GM04504 (cell line): ENCODE measurements at places on chromosomes 2 and 18.

DNA sequence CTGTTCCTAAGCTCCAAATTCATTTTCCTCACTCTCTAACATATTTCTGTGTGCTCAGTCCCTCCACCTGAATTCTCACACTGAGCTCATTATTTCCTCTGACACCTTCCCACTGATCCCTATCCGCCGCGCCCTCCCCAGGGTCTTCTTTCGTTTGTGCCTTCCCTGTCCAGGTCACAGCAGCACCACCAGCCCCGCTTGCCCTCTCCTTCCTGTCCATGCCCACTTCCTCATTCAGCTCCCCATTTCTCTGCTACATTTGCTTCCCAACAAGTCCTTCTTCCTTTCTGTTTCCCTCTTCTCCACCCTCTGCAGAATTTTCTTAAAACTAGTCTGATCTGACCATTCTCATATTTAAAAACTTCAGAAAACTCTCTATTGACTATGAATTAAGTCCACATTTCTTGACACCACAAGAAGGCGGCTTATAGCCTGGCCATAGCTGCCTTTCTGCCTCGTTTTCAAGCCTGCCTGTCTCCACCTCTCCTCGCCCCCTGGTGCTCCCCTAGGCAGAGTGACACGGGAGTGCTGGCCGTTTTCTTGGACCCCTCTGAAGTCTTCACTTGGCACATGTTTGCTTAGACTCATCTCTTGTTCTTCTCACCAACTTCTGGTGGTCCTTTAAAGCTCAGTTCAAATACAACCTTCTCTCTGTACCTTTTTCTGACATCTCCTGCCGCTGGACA is 138.7 kb upstream of the BOD1L2 start:
- no peak for DNase-seq

GRCh38 chr18:39596221-39596620 is 2030.6 kb upstream of the CELF4 start:
- DNase-seq = no peak

- no peak for DNase-seq
Observed at GRCh38 chr2:238238766-238239542, 884 bp downstream of the HES6 start.

DNA sequence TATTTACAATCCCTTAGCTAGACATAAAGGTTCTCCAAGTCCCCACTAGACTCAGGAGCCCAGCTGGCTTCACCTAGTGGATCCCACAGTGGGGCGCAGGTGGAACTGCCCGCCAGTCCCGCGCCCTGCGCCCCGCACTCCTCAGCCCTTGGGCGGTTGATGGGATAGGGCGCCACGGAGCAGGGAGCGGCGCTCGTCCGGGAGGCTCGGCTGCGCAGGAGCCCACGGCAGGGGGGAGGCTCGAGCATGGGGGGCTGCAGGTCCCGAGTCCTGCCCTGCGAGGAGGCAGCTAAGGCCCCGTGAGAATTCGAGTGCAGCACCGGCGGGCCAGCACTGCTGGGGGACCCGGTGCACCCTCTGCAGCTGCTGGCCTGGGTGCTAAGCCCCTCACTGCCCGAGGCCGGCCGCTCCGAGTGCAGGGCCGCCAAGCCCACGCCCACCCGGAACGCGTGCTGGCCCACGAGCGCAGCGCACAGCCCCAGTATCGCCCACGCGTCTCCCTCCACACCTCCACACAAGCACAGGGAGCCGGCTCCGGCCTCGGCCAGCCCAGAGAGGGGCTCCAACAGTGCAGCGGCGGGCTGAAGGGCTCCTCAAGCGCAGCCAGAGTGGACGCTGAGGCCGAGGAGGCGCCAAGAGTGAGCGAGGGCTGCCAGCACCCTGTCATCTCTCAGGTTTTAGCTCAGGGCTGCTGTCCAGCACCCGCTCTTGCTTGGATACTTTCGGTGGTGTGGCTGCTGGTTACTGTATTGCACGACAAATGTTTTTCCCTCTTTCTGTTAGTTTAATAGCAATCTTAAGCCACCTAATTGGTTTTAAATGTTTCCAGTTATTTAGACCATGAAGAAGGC is 83.8 kb upstream of the LDLRAD4 start:
- DNase-seq = no peak

DNA sequence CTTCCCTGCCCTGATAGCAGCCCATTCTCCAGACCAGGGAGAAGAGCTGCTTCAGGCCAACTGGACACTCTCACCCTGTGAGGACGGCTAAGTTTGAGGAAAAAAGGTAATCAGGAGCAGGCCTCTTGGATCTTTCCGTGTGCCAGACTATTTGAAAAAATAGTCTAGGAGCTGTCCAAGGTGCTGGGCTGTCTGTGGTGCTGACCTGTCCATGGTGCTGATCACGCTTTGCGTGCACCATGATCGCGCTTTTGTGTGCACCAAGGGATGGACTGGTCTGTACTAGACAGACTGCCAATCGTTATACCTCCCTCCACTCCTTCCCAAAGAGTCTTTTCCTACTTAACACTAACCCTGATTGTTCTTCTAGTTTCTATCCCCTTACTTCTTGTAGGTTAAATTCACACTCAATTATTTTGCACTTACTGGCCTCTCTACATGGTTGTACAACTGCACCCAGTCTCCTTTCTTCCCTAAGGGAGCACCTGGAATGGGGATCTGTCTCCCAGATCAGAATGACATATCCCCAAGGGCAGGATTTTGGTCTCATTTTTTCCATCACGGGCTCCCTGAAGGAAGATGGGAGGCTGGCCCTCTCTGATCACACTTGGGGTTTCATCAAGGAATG is 295.4 kb downstream of the CELF4 start:
- DNase-seq = peak; percentile 14

DNA sequence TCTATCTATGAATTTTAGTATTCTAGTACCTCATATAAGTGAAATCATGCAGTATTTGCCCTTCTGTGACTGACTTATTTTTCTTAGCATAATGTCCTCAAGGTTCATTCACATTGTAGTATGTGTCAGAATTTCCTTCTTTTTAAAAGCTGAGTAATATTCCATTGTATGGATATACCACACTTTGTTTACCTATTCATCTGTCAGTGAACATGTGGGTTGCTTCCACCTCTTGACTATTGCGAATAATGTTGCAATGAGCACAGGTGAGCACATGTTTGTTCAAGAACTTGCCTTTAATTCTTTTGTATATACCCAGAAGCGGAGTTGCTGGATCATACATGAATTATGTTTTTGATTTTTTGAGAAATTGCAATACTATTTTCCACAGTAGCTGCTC is 187.4 kb upstream of the RBMS1 start:
- no peak for DNase-seq

GRCh38 chr18:24054130-24054529 is 39.6 kb downstream of the TTC39C start:
- DNase-seq = peak; percentile 43

- no peak for DNase-seq
Observed at GRCh38 chr2:170145191-170145590, 32.8 kb upstream of the MYO3B start.

GRCh38 chr2:187581125-187581896 is 27.1 kb upstream of the TFPI start:
- no peak for DNase-seq

- no peak for DNase-seq
Observed at GRCh38 chr18:42011053-42011452, 56.0 kb downstream of the PIK3C3 start.

- no peak for DNase-seq
Observed at GRCh38 chr18:31030574-31031278, 11.8 kb downstream of the DSC3 start.

- no peak for DNase-seq
Observed at GRCh38 chr2:152548996-152549395, 168.3 kb downstream of the PRPF40A start.

DNA sequence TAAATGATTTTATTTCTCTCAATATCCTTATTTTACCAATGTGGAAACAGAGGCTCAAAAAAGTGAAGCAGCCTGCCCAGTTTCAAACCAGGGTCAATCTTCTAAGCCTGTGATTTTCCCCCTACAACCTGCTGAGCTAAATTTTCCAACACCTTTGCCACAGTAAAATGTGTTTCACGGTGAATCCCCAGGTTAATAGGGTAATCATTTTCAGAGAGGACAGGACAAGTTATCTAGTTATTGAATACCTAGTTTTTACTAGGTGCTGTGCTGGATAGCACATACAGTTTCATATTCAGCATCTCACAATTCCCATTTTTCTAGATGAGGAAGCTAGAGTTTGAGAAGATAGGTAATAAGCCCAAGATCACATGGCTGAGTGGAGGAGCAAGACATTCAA is 236.6 kb downstream of the PTH2R start:
- no peak for DNase-seq

GRCh38 chr2:238378230-238379095 is 48.3 kb upstream of the ASB1 start:
- no peak for DNase-seq

DNA sequence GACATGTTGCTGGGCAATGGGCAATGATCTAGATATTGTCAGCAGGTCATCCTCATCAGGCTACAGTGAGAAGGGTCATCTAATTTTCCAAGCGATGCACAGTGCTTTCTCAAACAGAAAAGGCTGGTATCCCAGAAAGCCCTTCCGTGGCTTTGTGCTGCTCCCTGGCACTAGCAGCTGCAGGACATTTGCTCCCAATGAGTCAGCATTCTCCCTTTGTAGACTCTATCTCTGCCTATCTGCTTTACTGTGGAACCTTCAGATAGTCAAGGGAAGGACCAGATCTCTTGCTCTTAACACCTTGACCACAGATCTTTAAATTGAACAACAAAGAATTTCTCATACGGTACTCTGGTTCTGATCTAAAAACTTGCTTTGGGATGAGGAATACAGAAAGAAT is 101.4 kb downstream of the CDH2 start:
- DNase-seq = no peak

GRCh38 chr2:173239644-173240043 is 115.0 kb upstream of the CDCA7 start:
- no peak for DNase-seq

GRCh38 chr2:20203072-20203471 is 21.9 kb downstream of the SDC1 start:
- no peak for DNase-seq

DNA sequence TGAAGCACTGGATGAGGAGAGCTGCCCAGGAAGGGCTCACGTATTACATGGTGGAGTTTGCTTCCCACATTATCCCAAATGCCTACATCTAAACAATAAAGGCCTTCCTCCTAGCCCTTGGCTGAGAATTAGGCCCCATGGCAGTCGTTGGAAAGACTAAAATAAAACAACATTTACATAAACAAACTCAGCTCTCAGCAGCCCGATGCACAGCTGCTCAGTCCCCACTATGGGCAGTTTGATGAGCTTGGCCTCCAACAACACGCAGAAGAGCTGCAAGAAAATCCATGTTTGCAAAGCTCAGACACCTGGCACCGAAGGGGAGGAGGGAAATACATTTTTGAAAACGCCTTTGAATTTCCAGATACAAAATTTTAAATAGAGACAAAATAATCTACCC is 352.4 kb downstream of the EIPR1 start:
- DNase-seq = no peak

- DNase-seq = no peak
Observed at GRCh38 chr18:63264871-63265270, 54.7 kb downstream of the BCL2 start.

DNA sequence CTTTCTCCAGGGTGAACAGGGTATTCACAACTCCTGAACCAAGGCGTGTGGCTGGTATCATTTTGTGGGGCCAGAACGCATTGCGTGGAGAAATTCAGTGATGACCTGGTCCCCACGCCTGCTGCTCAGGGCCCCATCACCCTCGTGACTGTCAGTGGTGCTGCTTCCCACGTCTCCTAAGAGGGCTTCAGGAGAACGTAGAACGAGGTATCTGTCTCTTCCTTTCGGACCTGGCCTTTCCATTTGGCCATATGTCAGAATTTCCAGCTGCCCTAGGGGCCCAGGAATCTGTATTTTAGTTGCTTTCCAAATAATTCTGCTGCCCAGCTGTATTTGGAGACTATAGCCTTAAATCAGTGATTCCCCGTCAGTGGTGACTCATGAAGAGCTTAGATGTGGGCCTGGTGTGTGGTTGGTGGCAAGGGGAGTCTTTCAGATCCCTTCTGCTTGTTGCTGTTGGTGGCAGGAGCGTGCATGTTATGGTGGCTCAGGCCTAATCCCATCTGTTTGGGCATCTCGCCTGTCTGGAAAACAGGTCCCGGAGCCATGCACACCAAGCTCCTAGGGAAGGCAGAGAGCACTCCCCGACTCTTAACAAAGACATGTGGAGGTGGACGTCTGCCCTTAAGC is 56.4 kb downstream of the NPAS2 start:
- DNase-seq = no peak

- DNase-seq = no peak
Observed at GRCh38 chr2:191907091-191907490, 60.2 kb upstream of the CAVIN2 start.
